Stimulated activated CD4-positive, alpha-beta T cell treated with anti-CD3 and anti-CD28 coated beads, Interleukin-4, amount 100 ng/mL, for 24 hours (primary cell): ENCODE measurements at places on chromosomes 12 and 14.

DNA sequence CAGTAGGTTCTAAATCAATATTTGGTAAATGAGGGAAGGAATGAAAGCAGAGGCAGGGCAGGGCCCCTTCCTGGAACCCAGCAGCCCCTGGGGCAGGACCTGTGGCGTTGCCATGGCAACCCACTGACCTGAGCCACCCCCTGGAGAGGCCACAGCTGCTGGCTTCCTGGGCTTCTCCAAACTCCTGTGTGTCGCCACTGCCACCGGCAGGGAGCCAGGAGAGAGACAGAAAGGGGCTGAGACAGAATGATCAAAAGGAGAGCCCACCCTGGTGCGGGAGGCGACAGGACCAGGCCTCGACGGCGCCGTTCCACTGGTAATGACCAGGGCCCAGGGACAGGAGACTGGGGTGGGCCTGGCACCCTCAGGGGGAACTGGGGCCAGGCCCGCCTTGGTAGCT is 18.2 kb downstream of the RFX4 start:
- no peak for DNase-seq

- no peak for DNase-seq
These were observed 83.7 kb downstream of the LMNTD1 start for GRCh38 chr12:25469368-25469767.

DNA sequence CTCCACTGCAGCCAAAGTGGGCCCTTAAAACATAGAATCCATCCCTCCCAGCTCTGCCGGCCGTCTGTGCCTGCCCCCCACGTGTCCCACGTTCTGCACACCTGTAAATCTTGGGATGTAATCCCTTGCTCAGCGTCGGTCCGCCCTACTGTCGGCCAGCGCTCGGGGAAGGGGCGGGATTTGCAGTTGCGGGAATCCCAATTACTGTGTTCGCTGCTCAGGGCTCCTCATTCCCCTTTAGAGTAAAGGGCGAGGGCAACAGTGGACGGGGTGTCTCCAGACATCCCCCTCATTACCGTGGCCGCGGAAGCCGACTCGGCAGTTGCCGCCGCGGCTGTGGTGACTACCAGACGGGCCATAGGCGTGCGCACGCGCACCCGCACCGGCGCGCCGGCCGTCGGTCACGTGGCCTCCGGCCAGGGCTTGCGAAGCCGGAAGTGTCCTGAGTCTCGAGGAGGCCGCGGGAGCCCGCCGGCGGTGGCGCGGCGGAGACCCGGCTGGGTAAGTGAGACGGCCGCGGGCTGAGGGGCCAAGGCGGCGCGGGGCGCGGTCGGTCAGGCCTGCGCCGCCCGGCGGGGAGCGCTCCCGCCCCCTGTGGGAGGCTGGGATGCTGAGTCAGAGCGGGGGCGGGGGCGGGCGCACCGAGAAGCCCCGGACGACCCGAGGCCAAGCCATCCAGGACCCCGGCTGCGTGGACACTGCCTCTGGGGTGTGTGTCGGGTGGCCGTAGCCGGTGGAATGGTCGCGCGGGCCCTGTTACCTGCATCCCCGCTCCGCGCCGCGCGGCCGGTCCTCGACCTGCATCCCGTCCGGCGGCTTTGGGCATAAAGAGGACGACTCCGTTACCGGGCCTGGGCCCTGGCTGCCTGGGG is at the start of gene TBK1:
TSS of gene TBK1 (plus strand) at position 434 of the 872 bp plus-strand sequence. CDS start 3,751 bp downstream, outside the sequence.
- peak; percentile 65 for DNase-seq

- no peak for DNase-seq
These were observed 303.9 kb upstream of the LRFN5 start for GRCh38 chr14:41302776-41303175.

DNA sequence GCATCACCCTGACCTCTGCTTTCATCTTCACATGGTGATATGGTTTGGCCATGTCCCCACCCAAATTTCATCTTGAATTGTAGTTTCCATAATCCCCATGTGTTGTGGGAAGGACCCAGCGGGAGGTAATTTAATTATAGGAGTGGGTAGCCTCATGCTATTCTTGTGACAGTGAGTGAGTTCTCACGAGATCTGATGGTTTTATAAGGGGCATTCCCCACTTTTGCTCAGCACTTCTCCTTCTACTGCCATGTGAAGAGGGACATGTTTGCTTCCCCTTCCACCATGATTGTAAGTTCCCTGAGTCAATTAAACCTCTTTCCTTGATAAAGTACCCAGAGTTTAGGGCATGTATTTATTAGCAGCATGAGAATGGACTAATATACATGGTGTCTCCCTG is 38.2 kb downstream of the TMBIM6 start:
- DNase-seq = no peak

DNA sequence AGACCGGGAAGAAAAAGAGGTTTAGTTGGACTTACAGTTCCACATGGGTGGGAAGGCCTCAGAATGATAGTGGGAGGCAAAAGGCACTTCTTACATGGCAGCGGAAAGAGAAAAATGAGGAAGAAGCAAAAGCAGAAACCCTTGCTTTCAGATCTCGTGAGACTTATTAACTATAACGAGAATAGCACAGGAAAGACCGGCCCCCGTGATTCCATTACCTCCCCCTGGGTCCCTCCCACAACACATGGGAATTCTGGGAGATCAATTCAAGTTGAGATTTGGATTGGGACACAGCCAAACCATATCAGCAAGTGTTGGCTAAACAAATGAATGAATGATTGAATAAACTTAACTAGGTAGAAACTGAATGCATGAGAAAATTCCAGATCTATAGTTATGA is 85.3 kb upstream of the PARP11 start:
- no peak for DNase-seq

DNA sequence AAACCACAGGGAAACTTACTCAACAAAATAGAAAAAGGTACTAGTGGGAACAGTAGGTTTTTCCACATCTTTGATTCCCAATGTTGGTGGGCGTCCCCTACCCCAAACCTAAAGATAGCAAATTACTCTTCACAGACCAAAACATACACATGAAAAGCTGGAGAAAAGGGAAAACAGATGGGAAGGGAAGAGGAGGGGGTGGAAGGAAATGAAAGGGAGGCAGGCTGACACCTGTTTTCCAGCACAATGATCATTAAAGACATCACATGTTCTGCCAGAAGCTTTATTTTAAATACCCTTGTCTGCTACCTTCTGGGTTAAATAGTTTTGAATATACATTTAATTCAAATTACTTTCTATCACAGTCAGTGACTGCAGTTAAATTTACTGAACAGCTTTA is 1617.9 kb upstream of the SEL1L start:
- DNase-seq = no peak

DNA sequence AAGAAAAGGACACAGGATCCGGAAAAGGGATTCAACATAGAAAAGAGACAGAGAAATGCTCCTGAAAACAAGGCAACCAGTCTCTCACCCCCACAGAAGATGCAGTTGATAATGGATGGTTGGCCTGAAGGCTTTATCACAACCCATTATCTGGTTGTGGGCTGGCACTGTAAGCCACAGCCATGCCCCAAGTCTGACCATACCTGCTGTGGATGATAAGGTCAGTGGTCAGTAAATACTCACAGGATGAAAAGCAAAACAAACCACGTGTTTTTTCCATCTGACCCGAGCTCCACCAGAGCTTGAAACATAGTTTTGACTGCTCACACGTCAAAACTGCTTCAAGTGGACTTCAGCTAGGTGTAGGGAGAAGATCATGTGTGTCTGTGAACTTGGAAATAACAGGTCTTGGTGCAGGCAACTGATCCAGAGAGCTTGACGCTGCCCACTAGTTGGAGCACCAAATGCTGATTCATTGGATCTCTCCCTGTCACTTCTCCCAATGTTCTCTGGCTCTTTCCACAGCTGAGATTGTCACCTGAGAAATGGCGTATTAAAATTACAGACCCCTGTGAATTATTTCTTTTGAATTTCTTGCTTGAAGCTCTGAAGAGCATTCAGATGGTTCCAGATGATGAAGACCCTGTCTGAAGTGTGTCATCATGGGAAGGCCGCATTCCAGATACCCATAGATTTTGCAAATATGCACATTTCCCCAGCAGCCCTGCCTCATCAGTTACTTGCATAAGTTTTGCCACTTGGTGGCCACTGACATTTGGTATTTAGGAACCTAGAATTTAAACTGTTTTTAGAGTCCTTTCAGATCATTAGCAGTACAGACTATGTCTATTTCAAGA is 8.5 kb downstream of the TMEM233 start:
- DNase-seq = no peak

- no peak for DNase-seq
These were observed 9.1 kb upstream of the KIF21A start for GRCh38 chr12:39451977-39452376.

DNA sequence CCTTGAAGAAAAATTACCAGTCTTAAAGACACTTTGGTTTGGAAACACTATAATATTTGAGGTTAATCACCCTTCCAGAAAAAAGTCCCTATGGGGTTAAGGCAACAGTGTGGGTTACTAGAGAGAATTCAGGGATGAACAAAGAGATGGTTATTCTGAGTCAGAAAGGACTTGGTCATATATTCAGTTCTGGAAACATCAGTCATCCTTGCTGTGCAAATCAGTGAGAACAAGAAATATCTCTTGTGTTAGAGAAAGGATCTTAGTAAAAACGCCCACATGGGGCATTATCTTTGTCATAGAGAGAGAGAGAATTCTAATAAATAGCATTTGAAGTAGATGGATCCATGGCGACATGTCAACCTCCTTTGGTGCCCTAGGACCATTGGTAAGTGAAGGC is 59.4 kb upstream of the E2F7 start:
- DNase-seq = no peak

DNA sequence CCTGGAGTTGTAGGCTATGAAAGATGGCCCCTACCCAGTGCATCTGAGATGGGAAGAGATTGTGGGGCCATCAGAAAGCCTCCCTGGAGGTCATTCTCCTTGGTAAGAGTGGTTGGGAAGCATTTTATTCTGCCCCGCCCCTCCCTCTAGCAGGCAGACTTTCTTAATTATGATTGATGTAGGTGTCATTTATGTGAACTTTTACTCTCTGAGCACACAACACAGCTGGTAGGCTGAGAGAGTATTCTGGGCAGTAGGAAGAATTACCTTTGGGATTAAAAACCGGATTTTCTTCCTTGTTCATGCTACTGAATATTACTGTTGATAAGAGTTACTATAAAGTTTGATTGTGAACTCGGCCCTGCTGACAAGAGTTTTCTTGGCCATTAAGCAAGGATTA is 266.8 kb downstream of the TTC6 start:
- DNase-seq = no peak

- DNase-seq = no peak
These were observed 3.9 kb upstream of the RNU6-7 start for GRCh38 chr14:32197919-32198318.

GRCh38 chr14:25884657-25885056 is 713.2 kb downstream of the NOVA1 start:
- no peak for DNase-seq

DNA sequence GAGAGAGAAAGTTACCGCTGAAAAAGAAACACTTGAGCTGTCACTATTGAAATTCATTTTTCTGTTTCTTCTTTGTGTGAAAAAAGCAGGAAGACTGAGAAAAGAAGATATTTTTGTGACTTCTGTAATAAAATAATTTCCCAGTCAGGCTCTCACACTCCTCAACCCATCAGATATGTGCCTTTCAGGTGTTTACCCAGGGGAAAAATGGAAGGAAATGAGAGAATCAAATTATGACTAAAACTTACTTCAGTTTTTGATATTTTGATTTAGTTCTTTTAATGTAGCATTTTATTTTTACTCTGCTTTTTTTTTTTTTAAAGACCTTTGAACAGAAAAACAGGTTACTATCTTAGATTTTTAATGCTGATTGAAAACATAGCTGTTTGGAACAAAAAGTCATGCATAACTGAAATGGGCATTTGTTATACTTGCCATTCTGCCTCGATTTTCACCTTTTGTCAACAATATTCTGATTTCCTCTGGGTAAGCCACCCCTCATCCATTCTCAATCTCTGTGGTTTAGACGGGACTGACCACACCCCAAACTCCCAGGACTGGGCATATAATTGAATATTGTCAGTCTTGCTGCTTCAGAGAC is 133.2 kb upstream of the KRR1 start:
- DNase-seq = no peak

DNA sequence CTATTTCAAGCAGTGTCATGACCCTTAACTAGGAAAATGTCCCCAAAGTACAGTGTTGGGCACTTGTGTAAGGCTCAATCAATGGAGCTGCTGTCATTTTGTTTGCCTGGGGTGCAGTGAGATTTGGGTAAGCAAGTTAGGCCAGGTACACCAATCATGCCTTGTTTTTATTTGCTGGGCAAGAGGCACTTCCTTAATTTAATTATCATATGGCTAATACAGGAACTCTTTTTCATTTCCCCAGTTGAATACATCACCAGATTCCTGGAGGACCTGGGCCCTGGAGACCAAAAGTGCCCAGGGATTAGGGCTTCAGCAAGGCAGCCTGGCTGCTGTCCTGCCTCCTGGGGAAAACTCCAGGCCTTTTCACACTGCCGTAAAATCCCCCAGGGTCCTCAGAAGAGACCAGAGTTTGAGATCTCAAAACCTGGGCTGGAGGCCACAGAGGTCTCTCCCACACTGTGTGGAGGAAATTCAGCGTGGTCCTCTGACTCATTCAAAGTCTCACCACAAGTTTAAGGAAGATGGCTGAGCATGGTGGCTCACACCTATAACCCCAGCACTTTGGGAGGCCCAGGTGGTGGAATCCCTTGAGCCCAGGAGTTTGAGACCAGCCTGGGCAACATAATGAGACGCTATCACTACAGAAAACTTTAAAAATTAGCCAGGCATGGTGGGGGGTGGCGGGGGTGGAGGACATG is 28.4 kb upstream of the FOXN3 start:
- DNase-seq = peak; percentile 50

GRCh38 chr12:47955059-47955458 is 8.3 kb upstream of the TMEM106C start:
- DNase-seq = no peak

DNA sequence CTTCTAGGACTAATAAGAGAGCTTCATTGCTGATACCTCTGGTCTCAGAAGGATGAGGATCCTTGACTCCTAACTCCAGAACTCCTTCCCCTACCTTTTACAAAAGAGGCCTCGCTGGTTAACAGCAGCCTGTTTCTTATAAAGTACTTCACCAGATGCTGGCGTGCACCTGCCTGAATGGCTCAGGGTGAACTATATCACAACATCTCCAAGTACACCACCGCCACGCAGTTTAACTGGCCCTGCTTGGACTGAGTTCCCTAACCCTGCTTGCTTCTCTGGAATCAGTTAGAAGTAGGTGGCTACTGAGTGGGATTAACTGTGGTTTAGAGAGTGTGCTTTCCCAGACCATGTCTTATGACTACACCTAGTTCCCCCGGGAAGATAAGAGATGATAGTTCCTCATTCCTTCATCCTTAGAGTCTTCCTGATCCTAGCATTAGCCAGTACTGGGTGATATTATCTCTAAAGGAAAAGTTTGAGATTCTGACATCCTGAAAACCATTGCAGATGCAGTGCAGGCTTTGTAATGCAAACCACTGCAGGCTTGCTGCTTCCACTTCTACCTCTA is 3.0 kb downstream of the FOXJ2 start:
- DNase-seq = no peak

GRCh38 chr12:31702047-31702446 is 26.8 kb downstream of the AMN1 start:
- DNase-seq = no peak
